ENCODE measurements at places on chromosomes 13 and 19.

- no peak for DNase-seq
These were observed 7.6 kb upstream of the LMNB2 start for GRCh38 chr19:2464389-2464788.

DNA sequence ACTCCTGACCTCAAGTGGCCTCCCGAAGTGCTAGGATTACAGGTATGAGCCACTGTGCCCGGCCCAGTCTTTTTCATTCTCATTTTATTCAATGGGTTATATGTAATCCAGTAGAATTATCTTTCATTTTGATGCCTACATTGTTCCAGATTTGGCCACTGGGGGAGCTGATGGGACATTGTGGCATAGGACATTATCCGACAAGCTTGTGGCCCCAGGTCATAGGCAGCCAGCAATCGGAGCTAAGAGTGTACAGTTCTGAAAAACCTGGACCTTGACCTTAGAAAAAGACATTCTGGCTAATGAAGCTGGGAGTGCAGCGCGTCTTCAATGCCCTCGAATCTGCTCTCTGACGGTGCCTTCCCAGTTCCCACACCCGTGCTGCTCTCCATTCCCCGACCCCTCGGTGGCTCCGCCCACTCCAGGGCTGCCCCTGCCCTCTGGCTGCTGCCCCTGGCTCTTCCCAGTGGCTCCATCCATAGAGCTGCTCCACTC is 108.7 kb downstream of the TEX29 start:
- no peak for DNase-seq

- DNase-seq, result no peak
These were observed 26.3 kb downstream of the CNFN start for GRCh38 chr19:42363614-42364346.

- no peak for DNase-seq
These were observed 56.0 kb downstream of the ARHGEF7 start for GRCh38 chr13:111171112-111171511.

GRCh38 chr19:47002853-47003610 is 16.6 kb upstream of the NPAS1 start:
- no peak for DNase-seq

DNA sequence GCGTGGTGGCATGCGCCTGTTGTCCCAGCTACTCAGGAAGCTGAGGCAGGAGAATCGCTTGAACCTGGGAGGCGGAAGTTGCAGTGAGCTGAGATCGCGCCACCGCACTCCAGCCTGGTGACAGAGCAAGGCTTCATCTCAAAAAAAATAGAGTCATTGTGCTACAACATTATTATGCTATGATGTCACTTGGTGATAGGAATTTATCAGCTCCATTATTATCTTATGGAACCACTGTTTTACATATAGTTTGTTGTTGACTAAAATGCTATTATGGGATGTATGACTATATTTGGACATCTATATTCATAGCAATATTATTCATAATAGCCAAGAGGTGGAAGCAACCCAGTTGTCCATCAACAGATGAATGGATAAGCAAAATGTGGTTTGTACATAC is 26.4 kb upstream of the SLC7A1 start:
- no peak for DNase-seq

DNA sequence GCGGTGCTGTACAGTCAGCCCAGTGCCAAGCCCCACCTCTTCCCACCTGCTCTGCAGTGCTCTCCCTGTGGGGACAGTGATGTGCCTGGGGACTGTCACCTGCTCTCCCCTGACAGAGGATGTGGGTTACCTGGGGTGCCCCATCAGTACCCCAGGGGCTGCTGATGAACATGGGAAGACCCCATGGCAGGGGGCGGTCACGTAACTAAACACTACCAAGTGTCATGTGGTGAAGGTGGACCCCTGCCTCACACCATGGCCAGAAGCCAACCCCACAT is 12.7 kb downstream of the KDM4B start:
- DNase-seq, result no peak

GRCh38 chr13:44431150-44431549 is 57.5 kb downstream of the SERP2 start:
- DNase-seq, result no peak

GRCh38 chr19:23071147-23071511 is 45.7 kb upstream of the ZNF730 start:
- DNase-seq, result no peak

- no peak for DNase-seq
These were observed 9.8 kb upstream of the LGALS16 start for GRCh38 chr19:39645800-39646411.

- DNase-seq, result no peak
These were observed 819.2 kb downstream of the LIG4 start for GRCh38 chr13:107395927-107396662.

DNA sequence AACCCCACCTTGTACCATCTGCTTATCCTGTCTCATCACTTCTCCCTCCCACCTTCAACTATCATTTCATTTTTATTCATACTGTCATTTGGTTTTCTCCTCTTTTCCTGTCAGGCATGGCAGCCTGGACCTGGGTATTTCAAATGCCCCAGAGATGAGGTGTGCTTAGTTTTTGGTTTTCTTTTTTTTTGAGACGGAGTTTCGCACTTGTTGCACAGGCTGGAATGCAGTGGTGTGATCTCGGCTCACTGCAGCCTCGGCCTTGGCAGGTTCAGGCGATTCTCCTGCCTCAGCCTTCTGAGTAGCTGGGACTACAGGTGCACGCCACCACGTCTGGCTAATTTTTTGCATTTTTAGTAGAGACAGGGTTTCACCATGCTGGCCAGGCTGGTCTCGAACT is 5.8 kb downstream of the PDS5B start:
- DNase-seq, result no peak

DNA sequence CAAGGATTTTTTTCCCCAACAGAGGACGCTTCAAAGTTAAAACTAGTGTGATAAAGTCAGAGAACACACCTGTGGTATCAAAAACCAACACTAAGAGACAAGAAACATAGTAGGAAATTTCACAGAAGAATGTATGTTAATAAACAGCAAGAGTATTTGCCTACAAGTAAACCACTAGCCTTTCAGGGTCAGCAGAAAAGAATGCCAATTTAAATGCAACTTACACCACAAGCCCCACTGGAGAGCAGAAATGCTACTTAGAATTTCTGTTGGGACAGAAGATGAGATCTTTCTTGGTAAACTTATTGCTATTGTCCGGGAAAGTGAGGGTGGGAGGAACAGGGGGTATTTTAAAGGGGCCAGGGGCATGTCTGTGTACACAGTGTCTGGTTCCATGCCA is 68.6 kb downstream of the STK24 start:
- no peak for DNase-seq

GRCh38 chr13:72561791-72562190 is 165.6 kb downstream of the MZT1 start:
- DNase-seq, result no peak

- DNase-seq, result no peak
These were observed 105.2 kb downstream of the INSR start for GRCh38 chr19:7188698-7189629.

DNA sequence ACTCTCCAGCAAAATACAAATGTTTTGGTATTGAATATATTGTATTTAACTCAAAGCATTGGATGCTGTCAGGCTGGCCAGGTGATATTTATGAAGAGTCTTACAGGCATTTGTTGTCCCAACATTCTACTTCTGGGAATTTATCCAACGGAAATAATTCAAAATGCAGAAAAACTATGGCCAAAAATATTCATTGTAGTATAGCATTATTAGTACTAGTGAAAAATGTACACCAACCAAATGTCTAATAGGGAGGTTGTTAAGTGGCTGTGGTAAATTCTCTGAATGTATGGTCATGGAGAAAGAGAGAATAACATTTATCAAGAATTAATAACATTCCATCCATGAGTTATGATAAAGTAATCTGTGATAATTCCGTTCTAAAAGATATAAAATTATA is 38.6 kb upstream of the GAS6 start:
- no peak for DNase-seq

DNA sequence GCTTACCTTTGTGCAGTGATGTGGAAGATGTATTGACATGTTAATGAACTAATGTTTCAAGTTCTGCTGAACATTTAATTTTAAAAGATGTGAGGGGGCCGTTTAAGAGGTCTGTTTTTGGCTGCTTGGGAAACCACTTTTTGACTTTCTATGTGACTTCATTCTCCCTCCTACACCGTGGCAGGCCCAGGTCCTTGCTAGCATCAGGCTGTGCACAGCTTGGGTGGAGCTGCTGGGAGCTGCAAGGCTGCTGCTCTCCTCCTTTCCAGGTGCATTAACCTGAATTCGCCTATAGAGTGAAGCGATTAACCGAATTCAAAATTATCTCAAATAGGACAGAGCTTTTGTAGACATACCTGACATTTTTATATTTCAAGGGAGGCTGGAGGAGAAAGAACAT is 249.1 kb downstream of the FGF14 start:
- DNase-seq, result no peak
